Tongue (tissue), 3 donors: ENCODE measurements at places on chromosomes 4 and X. TPM values are rescaled to one million over a fixed set of nuclear protein-coding genes. Genes with fewer than 3 reads are reported as not detected.
A peak's percentile ranks its signal among the peaks of the same experiment; 100 is the strongest.

GRCh38 chr4:87884976-87885549 is 52.3 kb downstream of the MEPE start:
- no peak for DNase-seq

DNA sequence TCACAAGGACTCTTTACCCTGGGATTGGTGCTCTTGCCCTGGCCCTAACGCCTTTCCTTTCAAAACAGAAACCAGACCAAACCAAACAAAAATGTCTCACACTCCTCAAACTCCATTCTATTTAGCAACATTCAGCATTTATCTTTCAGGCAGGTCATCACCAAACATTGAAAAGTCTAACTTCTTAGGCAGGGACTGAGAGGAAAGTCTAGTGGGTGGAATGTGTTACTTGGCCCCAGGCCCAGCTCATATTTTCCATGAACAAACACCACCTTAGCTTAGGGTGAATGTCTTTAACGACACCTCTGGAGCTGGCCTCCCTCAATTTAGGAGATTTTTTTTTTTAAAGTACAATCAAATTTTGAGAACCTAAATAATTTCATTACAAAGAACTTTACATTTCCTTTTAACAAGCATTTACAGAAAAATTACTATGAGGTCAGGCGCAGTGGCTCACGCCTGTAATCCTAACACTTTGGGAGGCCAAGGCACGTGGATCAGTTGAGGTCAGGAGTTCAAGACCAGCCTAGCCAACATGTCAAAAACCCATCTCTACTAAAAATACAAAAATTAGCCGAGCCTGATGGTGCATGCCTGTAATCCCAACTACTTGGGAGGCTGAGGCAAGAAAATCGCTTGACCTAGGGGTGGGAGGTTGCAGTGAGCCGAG is 10.2 kb upstream of the N4BP2 start:
- peak; percentile 56 for DNase-seq

SASH3 gene
- 1.5 TPM for total RNA-seq

GRCh38 chr4:87014284-87014782 is 79.5 kb downstream of the AFF1 start:
- DNase-seq = peak; percentile 40

GRCh38 chr4:163172647-163173046 is 6.0 kb upstream of the NAF1 start:
- DNase-seq = no peak

DNA sequence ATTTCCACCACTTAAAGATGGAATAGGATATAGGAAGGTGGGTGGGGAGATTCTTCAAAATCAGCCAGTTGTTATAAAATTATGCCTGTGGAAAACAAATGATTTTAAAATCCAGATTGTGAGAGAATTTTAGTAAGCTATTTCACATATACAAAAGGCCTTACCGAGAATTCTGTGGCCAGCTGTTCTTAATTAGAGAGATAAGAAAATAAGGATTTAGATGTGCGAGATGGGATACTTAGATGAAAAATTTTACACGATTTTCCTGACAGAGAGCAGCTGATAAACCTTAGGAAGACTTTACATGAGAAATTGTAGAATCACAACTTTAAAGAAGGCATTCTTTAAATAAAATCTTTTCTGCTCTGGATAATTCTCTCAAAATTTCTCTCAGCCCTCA is 94.5 kb upstream of the IQCM start:
- DNase-seq = no peak

DNA sequence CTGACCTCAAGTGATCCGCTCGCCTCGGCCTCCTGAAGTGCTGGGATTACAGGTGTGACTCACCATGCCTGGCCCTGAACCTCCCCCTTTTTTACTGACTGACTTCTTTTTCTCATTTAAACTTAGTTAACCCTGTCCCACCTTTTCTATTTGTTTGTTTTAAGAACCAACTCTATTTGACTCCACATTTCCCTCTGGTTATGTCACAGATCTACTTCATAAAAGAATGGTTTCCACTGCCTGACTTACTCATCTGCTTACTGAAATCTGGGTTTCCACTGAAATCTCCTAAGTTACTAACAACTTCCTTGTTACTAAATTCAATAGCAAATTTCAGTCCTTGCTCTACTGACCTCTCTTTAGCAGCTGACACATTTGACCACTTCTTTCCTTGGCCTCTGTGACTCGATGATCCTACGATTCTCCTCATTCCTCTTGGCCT is 28.0 kb upstream of the NSUN7 start:
- DNase-seq = no peak

- no peak for DNase-seq
Measured at GRCh38 chr4:152973629-152974467, 37.7 kb downstream of the FHDC1 start.

EVC gene
- total RNA-seq = 37.2 TPM

CBR4 gene
- total RNA-seq = 28.4 TPM

DNA sequence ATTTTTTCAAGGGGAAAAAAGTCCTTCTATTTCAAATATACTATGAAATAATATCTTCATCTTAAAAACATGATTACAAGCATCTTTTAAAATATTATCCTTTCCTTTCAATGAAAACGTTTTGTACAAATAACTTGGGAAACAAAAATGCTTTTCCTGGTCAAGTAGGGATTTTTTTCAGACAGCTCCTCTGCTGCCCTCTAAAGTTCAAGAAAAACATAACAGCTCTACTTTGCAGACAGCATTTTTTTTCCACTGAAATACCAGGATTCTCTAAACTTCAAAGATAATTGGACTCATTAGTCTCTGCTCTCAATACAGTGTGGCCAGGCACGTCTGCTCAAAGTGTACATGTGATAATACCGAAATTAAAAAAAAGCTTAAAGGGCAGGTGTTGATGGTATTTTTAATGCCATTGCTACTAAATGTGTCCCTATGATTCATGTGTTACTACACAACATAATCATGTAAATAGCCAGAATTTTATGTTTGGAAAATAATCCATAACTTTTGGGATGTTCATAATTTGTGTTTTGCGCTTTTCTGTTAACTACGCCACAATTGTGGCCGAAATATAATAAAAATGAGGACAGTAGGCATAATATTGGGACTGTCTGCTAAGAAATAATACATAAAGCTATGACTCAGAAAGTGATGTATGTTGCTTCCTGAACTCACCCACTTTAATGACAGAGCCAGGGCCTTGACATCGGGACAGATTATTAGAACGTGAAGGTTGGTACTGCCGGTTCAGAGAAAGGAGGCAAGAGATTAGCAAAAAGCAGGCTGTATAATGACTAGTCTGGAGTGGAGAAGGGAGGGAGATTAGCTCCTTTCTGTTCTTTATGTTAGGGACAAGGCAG is 478.9 kb downstream of the KCNIP4 start:
- peak; percentile 34 for DNase-seq

PAGE2B gene
- total RNA-seq = not detected

GRCh38 chr4:75841641-75842520 is 60.4 kb downstream of the PPEF2 start:
- DNase-seq = no peak

DNA sequence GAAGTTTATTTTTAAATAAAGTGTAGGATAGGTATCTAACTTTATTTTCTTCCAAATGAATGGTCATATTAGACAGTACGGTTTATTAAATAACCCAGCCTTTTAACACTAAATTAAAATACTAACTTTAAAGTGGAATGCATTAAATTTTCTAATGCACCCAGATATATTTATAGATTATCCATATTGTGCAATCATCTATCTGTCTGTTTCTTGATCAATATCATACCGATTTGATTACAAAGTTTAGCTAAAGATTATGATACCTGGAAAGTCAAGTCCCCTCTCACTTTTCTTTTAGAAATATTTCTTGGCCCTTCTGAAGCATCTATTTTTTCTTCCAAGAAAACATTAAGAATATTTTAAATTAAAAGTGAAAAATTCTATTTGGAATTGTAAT is 124.3 kb upstream of the PDE5A start:
- DNase-seq = no peak

GLUD2 gene
- total RNA-seq = 2.8 TPM

DNA sequence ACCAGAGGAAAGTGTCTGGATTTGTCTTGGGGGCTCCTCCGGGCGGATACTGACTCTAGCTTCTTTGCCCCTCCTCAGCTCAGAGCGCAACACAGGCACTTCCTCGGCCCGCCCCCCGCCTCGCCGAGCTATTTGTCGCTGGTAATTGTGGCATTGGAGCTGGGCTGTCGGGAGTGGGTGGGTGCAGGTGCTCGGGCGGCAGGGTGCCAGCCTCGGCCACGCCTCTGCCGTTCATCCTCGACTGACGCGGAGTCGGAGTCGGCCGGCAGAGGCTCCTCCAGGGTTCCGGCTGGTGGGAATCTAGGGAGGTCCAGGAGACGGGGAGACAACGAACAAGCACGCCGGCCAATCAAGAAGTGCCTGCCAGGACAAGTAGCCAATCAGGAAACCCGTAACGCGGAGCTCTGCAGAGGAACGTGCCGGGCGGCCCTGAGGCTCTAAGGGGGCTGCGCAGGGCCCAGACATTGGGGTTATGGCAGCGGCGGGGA is 3.9 kb upstream of the SYN1 start:
- peak; percentile 83 for DNase-seq

RBMXL3 gene
- total RNA-seq = not detected

CXCL5 gene
- total RNA-seq = 0.72 TPM

MAGEE2 gene
- total RNA-seq = not detected

FDCSP gene
- not detected for total RNA-seq

DNA sequence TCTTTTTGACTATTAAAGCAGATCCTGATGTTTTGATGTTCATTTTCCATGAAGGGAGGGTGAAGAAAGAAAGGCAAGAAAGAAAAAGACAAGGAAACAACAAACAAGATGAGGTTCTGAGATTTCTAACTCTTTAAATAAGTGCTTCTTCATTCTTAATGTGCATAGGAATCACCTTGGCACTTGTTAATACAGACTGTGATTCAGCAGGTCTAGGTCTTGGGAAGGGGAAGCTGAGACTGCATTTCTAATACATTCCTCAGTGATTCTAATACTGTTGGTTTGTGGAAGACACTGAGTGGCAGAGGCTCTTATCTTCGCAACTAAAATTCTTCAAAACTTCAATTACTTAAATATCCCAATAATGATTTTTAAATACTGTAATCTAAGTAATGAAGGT is 95.2 kb upstream of the NAP1L5 start:
- DNase-seq = no peak

- DNase-seq = peak; percentile 44
Measured at GRCh38 chrX:129823115-129823514, 20.6 kb downstream of the ZDHHC9 start.

DNA sequence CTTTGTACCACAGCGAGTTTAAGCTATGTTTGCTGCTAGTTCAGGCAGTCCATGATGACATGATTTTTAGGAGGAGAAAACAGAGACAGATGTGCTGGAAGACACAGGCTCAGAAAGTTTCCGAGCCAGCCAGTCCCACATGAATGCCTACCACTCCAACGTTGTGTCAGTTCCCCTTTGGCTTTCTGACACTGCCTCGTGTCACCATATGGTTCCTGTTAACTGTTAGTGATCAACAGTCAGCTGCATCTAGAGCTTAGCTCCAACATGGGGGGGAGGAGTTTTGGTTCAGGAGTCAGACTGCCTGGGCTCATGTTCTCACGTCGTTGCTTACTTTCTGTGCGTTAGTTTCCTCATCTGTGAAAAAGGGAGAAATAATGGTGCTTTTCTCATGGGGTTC is 343.7 kb downstream of the MID1IP1 start:
- DNase-seq = no peak

CXXC4 gene
- total RNA-seq = 1.4 TPM

- DNase-seq = no peak
Measured at GRCh38 chr4:83731609-83732008, 195.7 kb downstream of the GPAT3 start.

DNA sequence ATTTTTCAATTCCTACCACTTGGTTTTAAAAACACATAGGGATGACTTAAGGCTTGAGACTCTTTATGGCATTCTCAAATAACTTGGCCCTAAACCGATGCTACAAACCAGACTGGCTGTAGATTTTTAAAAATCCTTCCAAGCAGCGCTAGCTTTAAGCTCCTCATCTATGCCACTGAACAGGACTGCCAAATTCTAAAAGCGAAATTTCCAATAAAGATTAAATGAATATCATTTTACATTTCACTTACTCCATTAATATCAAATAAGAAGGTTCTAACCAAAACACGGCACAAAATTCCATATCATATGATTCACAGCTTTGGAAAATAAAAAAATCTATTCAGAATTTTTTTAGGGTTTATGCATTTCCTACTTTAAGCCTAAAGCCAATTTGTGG is 134.2 kb downstream of the FANCB start:
- DNase-seq = peak; percentile 0

DNA sequence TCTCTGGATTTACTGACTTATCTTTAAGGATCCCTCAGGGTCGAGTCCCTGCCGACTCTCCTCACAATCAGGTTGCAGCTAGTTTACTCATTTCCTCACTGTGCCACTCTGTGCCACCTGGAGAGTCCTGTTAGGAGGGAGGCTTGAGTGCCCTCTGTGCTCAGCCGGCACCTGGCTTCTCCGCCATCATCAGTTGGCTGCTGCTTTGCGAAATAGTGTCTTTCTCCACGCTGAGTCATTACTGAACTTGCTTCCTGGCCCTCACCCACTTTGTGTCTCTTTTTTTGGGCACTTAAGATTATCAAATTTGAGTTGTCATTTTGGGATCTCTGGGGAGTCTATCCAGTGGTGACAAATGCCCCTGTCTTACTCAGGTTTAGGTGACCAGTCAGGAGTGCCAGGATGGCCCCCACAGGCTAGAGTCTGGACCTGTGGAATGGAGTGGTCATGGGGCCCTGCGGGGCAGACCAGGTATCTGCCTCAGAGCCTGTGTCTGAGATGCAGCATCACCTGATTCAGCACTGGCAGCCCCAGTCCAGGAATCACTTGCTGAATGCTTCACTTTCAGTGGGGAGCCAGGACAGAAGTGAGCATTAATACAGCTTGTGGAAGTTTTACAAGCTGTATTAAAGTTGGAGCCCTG is 37.7 kb downstream of the JADE1 start:
- DNase-seq = no peak

DNA sequence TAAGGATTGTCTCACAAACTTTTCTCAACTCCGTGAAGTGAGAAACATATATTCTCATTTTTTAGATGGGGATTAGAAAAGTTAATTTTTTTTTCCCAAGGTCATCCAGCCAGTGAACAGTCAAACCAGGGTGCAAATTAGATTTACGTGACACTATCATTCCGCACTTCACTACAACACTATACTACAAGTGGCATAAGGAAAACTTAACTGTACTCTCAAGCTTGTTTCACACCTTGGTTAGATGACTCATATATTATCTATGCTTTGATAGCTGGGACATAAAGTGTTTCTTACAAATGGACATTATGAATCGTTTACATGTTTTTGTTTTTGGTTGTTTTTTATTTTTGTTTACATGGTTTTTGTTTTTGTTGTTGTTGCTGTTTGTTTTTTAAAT is 525.7 kb downstream of the PPARGC1A start:
- DNase-seq = no peak

DNA sequence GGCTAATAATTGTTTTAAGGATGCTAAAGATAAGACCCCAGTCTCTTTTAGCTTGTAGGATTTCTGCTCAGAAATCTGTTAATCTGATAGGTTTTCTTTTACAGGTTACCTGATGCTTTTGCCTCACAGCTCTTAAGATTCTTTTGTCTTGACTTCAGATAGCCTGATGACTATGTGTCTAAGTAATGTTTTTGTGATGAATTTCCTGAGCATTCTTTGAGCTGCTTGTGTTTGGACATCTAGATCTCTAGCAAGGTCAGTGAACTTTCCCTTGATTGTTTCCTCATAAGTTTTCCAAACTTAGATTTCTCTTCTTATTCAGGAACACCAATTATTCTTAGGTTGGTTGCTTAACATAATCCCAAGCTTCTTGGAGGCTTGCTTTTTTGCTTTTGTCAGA is 104.1 kb downstream of the ZNF518B start:
- no peak for DNase-seq
